ENCODE measurements at places on chromosomes 11 and 22.

GRCh38 chr11:723120-723883 lies 17.3 kb downstream of the EPS8L2 start:
- no peak for DNase-seq

DNA sequence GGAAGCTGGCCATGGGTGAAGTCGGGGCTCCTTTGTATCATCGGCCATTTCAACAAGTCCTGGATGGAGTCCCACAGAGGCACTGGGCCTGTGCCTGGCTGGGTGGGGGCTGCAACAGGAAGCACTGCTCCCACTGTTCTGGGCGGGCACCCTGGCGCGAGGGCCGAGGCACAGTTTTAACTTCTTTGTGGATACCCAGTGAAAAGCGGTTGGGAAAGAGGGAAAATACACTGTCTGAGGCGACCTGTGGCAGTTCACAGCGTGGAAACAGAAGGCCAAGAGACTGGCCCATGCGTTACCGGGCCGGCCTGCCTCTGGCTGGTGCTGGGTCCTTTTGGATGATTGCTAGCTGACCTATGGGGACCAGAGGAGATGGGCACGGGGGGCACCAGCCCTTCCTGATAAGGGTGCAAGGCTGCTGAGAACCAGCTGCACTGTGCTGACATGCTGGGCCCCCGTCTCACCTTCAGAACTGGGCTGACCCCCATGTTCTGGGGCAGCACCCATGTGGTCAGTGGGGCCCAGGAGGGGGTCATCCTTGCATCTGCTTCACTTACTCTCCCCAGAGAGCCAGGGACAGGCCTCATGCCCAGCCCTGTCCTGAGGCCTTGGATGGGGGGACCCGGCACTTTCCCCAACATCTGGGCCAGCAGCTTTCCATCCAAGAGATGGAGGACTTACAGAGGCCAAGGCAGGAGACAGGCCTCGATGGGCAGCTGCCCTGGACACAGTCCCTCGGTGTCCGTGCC lies 4.2 kb downstream of the OVOL1 start:
- DNase-seq: no peak

- no peak for DNase-seq
These were observed 16.1 kb downstream of the MS4A6E start for GRCh38 chr11:60343094-60343704.

DNA sequence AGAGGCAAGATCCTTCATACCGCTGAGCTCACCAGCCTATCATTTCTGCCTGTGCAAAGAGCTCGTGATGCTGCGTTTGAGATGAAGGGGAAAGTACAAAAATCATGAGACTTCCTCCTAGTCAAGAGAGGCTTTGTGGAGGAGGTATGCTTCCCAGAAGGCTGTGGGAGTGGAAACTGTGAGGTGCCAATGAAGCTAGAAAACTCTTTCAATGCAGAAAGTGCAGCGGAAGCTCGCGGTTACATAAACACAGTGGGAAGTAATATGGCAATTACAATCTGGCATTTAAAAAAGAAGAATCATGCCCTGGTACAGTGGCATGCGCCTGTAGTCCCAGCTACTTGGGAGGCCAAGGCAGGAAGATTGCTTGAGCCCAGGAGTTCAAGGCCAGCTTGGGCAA lies 134.8 kb downstream of the EHF start:
- DNase-seq: no peak

Measured in GM04503 (cell line).